ENCODE measurements at places on chromosomes 2 and 18.

- DNase-seq = no peak
Observed at GRCh38 chr2:200930947-200931626, 32.4 kb downstream of the ORC2 start.

DNA sequence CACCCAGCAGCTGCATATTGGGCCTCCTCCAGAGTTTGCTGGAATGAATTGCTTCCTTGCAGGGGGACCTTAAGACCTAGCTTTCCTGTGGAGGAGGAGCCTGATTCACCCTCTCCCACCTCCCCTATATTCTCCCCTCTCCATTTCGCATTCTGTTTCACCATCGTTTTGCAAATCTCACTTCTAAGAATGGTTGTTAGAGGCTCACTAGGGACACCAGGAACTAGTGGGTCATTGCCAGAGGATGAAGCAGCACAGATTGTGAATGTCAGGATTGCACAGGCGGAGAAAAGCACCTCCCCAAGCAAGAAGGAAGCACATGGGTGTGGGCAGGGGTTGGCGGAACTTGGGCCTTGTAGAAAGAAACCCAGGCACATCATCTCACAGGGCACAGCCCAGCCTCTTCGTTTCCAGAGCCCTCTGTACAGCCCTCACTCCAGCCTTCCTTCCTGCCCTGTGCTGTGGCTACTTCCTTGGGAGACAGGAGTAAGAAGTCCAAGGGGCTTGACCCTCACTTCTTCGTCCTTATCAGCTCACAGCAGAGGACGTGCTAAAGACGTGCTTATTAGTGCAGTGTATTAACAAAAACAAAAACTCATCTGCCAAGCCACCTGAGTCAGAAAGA lies 63.4 kb downstream of the TACR1 start:
- no peak for DNase-seq

DNA sequence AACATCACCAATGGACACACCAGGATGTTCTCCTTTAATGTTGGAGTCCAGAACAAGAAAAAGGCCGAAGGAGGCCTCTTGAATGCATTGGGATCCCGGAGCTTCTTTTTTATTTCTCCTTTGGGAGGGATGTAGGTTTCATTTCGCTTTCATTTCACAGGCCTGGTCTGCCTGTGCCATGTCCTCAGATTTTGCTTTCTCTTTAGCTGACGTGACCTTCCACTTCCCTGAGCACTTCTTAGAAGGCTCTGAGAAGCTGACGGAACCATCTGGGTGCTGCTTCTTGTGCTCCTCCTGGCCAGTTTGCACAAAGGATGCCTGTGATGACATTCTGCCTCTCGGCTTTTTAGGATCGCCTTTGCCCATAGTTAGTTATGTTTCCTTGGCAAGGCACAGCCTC lies 15.1 kb upstream of the MBOAT2 start:
- DNase-seq = no peak

- no peak for DNase-seq
Observed at GRCh38 chr2:124309563-124310138, 284.6 kb downstream of the CNTNAP5 start.
